ENCODE measurements at places on chromosomes 1 and 21.

- DNase-seq = no peak
Observed at GRCh38 chr1:8370905-8371315, 53.0 kb downstream of the SLC45A1 start.

DNA sequence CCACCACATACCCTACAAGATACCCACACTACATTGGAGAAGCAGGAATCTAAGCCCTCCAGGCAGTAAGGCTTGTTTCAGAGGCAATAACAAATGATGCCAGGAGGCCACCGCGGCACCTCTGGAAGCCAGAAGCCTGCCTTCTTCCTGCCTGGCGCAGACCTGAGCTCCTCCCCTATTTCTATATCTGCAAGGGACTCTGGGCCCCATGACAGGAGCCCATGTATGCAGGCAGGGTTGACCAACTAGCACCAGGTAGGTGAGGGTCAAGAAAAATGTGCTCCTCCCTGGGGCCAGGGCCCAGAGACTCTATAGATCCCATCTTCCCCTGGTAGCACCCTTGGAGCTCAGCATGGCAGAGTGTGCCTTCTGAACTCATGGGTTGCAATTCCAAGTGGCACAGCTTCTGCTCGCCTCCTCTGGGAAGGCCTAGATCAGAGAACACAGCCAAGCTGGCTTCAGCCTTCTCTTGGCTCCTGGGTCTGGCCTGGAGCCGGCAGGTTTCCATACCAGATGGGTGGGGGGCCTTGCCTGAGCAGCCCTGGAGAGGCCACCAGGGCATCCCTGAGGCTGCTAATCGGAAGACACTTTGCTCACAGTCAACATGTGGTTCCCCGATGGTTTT lies 85.1 kb downstream of the STUM start:
- no peak for DNase-seq

- DNase-seq = no peak
Observed at GRCh38 chr1:197733324-197733723, 42.0 kb downstream of the DENND1B start.

GRCh38 chr1:229059671-229060539 lies 211.0 kb upstream of the RAB4A start:
- no peak for DNase-seq

DNA sequence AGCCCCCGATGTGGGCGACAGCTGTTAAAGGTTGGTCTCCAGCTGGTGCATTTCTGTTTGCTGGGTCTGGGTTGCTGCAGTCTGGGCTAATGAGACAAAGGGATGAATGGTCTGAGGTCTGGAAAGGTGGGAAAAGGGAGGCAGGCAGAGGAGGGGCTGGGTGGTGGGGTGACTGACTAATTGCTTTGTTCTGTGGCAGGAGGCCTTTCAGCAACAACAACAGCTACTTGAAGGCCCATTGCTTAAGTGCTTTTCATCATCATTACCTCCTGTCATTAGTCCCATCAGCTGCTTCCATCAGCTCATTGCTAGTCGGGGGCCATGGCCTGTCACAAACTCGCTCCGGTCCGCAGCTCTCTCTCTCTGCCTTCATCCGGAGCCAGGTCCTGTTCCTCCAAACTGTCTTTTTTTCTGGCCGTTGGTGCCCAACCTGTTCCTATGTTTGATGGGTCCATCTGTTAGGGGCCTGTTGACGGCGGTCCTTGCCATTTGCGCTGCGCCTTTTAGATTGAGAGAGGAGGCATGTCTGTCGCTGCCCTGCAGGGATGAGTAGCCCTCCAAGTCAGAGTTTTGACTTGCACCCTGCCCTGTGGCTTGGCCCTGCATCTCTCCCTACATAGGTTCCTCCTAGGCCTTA lies 105.6 kb upstream of the PLXNA2 start:
- no peak for DNase-seq

DNA sequence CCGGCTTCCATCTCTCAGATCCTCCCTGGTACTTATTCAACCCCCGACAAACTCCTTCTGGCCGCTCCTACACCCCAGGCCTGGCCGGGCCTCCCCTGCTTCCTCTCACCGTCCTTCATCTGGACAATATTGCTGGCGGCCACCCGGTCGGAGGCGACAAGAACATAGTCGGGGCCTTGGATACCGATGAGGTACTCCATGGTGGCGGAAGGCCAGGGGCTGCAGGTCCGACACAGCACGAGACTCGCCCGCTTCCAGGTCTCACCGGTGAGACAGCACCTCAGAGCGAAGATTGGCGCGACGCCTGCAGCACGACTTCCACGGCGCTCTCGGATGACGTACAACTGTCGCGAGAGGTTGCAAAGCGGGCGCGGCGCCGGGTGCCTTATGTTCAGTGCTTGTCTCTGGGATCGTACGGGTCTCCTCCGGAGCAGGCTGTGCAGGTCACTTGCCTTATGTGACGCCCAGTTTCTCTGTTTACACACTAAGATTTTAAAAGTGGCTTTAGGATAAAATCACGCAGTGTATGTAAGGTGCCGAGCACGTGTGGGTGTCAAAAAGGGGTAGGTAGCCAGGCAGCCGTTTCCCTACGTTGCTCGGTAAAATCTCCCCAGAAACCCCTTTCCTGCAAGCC lies at the start of gene PSMB2:
PSMB2 (minus strand) TSS at position 294 of the 634 bp plus-strand sequence; CDS start at position 200, 94 bp downstream.
- peak; percentile 77 for DNase-seq

DNA sequence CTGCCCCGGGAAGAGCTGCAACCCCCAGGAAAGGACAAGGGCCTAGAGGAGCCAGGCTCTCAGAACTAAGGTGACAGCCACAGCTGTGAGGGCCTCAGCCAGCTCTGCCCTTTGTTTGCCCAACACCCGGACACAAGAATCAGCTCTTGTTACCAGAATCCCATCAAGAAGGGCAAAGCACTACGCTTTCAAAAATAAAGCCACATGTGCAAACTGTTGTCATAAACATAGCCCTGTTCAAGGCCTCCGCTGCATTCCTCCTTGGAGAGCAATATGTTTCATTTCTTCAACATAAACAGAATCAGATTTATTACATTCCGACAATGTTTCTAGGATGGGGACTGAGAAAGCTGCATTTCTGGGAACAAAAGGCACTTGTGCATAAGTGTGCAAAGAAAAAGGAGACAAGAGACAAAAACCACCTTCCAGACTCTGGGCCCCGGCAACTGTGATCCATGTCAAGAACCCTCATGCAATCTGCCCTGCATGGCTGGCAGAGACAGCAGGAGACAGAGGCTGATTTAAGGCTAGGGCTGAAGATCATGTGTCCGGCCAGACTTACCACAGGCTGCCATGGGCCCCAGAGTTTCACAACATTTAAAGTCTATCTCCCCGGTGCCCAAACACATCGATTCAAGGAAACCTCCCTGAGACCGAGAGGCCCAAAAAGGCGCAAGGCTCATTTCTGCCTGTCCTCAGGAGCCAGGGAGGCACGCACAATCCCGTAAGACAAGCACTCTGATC lies 71.0 kb downstream of the SSBP3 start:
- DNase-seq = no peak

DNA sequence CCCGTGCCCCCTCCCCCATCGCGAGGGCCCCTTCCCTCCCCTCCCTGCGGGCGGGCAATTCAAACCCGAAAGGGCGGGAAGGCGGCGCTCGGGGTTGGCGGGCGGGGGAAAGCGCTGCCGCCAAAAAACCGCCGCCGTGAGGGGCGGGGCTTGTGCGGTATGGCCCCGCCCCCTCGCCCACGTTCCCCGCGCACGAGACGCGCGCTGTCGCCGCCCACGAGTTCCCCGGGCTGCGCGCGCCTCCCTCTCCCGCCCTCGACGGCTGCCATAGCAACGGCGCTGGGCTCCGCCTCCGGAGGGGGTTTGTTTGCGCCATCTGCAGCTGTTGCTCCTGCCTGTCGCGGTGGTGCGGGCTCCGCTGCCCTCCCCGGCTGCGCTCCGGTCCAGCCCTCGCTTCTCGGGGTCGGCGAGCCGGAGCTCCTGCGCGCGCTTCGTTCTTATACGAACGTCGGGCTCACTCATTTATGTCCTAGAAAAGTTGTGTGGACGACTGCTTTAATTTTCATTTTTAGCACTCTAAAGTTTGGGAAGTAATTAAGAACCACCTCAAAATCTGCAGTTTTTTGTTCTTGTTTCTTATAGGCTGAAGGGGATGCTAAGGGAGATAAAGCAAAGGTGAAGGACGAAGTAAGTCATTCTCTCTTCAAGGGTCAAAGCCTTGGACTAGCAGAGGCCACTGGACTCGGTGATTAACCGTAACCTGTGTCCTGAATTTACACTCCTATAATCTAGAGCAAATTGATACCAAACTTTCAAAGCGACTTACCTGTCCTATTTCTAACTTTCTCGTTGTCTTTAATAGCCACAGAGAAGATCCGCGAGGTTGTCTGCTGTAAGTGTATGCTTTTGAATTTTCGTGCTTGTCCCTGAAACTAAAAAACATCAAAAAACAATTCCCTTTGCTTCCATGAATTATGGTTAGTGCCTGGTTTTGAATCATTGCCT lies 933 bp downstream of the HMGN2 start:
- peak; percentile 74 for DNase-seq

All from NCI-H1048 (cell line).